ENCODE measurements at places on chromosomes 16 and 17.

DNA sequence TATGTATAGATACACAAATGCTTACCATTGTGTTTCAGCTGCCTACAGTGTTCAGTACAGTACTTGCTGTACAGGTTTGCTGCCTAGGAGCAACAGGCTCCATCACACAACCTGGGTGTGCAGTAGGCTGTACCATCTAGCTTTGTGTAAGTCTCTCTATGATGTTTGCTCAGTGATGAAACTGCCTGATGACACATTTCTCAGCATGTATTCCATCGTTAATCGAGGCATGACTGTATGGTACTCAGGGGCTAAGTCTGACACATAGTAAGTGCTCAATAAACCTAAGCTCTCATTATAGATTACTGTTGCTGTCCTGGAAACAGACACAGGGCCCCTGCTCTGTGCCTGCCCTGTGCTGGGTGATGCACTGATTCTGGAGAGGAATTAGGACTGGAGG, 18.1 kb downstream of the KCNJ12 start:
- no peak for DNase-seq

DNA sequence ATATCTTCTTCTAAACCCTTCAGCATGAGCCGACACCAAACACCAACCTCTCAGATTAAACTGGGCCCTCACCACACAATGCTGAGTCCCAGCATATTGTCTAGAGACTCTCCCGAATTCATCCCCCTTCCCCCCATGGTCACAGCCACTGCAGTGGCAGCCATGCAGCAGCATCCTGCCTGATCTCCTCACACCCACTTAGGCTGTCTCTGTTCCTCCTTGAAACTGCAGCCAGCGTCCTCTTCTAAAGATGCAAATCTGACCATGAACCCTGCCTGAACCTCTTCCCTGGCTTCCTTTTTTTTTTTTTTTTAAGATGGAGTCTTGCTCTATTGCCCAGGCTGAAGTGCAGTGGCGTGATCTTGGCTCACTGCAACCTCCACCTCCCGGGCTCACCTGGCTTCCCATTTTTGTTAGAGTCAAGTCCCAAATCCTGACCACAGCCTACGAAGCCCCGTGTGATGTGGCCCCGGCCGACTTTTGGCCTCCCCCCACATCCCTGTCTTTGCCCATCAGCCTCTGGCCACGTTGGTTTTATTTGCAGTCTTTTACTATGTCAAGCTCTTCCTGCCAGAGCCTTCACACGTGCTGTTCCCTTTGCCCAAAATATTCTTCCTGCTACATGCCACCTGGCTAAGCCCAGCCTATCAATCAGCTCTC, 2.8 kb downstream of the FA2H start:
- no peak for DNase-seq

DNA sequence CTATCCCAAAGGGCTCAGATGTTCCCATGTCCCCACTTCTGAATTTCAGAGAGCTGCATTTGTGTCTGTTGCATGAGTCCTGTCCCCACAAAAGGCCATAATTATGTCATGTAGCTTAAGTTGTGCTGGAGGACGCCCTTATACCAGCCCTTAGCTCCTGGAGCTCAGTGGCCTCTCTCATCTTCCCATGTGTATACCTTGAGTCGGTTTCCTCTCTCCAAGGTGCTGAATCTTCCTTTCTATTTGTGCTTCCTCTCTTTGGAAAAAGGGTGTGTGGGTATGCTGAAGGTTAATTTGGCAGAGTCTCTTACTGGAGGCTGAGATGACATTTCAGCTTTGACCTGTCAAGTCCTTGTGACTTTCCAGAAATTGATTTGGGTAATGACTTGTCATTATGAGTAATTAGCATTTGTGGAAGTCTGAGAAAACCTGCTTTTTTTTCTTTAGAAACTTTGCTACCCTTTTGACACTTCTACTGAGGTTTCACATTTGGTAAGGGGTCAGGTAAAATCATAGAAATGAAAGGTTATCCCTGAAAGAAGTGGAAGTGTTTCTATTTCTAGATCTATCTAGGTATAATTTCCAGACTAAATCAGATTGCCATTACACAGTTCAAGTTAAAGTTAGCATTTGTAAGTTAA, 185.4 kb downstream of the ABCC12 start:
- DNase-seq = no peak

- no peak for DNase-seq
These were observed 5.8 kb downstream of the LMF1 start for GRCh38 chr16:965036-965395.

- no peak for DNase-seq
These were observed 445.4 kb upstream of the GOT2 start for GRCh38 chr16:59179446-59180082.

DNA sequence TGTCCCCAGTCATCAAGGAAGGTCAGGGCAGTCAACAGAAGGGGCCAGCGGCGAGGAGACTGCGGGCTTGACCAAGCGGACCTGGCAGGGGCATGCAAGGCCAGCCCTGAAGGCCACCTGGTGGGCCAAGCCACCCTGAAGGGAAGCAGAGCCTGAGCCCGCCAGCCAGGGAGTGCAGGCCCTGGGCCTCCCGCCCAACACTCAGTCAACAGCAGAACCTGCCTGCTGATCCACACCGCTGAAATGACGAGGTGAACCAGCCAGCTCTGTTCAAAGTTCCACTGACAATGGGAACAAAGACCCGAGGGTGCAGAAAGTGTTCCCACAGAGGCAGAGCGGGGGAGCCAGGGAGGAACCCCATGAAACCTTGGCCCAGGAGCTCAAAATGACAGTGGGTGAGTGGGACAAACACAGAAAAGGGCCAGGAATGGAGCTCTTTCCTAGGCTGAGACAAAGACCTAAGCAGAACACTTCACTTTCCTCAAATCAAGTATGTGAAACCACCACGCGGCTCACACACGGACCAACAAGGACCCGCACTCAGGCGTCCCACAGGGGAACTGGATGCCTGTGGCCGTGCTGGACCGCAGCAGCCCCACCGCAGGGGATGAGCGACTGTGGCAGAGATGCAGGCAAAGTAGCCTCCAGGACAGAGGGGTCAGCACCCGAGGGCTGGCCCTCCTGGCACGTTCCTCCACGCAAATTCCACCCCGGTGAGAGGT, 12.0 kb downstream of the AXIN1 start:
- DNase-seq = no peak

- no peak for DNase-seq
These were observed 67.9 kb downstream of the ZZEF1 start for GRCh38 chr17:4074831-4075495.

DNA sequence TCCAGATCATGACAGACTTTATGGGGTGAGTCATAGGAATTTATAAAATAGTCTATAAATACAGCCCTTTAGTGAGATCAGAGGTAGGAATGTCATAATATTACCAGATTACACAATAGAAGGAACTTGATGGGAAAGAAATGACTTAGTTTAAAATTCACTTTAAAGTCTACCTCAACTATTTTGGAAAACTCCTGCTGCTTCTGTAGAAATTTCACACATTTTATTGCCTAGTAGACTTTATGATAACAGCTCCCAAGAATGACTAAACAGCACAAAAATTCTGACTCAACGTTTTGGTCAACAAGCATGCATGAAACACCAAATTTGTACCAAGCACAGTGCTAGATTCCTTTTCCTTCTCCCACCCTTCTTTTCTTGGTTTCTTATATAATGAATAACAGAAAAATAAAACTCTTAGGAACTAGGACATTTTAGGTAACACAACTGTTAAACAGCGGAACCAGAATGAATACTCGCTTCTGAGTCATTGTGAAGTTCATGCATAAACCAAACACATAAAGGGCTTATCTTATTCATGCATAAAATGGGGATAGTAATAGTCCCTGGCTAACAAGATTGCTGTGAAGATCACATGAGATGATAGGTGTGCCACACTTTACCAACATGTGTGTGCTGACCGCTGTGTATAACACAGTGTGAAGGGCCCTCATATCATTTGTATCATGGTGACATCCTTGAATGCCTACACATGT, 243.9 kb downstream of the CDH8 start:
- no peak for DNase-seq

DNA sequence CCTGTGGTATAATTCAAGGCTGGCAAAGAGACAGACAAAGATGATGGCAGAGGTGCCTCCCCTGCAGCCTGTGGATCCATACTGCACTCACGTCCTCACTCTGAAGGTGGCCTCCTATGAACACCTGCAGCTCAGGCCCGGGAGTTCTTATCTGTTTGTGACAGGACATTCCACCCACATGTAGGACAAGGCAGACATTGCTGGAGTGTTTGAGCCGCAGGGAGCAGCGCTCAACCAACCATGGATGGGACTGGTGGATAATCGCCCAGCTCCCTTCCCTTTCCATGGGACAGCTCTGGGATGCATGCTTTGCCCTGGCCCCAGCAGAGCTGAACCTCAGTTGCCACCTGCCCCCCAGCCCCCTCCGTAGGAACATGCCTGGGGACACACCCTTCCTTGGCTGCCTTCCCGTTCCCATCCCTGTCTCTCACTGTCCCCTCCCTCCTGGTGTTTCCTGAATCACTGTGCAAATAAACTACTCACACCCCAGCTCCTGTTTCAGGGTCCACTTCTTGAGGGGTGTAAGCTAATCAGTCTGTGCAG, 22.2 kb downstream of the ITPRIPL2 start:
- no peak for DNase-seq

DNA sequence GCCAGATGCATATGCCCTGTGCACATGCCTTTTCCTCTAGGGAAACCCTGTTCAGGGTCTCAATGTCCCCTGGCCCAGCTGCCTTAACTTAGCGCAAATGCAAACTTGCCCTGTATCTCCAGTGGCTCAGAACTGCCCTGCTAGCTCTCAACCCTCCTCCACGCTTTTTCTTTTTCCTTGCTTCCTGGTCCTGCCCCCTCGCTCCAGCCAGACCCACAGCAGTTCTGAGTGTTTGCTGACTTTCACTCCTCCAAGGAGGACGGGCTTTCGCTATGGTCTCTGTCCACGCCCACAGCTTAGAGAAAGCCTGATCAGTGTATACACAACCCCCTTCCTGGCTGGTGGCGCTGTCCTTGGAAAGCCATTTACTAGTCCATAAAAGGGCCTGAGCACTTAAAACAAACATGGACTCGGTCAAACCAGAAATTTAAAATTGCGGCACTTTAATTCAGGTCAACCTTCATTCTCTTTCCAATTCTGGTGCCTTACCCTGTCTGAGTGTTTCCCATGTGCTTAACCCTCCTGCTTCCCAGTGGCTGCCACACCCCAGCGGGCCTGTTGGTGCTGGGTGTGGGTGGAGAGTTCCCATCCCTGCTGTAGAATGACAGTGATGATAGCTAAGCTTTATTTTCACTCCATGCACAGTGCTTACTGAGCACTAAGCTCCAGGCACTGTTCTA, 15.6 kb upstream of the TMEM98 start:
- no peak for DNase-seq

DNA sequence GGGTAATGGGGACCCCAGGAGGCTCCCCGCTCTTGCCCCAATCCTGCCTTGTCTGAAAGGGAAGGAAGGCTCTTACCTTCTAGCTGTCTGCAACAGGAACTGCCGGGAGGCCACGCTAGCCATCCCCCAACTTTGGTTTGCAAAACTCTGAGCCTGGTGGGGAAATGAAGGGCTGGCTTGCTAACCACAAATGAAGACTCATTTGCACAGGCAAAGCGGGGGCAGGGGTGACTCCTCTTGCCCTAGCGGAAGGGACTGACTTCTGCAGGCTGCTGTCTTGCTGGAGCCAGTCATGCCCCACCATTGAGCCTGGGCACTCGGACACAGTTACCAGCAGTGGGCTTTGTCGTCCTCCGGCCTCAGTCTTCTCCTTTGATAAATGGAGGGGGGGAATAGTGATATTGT, 52.6 kb downstream of the PLCG2 start:
- no peak for DNase-seq
